ENCODE measurements at places on chromosomes 16 and 17.
A peak's percentile ranks its signal among the peaks of the same experiment; 100 is the strongest.

DNA sequence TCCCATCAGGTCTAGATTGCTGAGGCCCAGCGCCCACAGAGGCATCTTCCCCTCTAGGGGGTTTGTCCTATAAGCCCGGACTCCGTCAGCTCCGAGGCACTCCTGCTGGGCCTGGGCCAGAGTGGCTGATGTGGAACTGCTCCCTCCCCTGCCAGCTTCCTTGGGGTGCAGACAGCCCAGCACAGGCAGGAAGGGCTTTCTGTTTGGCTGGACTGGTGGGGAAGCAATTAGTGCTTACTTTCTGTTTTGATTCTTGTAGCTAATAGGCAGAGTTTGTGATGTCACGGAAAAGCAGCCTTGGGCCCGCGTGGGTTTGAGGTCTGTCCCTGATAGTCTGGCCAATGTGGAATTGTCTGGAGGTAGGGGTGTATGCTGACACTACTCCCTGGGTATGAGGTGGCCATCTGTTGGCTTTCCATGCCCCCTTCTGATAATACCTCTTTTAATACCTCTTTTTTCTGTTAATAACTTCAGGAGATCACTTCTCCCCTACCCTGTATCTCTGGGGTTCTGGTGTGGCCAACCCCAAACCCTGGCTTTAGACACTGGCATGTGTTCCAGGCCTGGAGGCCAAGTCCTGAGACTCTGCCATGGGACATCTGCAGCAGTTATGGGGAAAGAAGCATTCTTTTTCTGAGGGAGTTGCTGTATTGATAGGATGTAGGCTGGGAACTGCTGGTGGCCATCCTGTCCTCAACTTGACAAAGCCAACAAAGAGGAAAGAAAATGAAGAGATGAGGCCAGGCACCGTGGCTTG lies 190.9 kb downstream of the RAB11FIP4 start:
- no peak for DNase-seq

GRCh38 chr17:75084039-75084660 lies 3.6 kb upstream of the SLC16A5 start:
- no peak for DNase-seq

DNA sequence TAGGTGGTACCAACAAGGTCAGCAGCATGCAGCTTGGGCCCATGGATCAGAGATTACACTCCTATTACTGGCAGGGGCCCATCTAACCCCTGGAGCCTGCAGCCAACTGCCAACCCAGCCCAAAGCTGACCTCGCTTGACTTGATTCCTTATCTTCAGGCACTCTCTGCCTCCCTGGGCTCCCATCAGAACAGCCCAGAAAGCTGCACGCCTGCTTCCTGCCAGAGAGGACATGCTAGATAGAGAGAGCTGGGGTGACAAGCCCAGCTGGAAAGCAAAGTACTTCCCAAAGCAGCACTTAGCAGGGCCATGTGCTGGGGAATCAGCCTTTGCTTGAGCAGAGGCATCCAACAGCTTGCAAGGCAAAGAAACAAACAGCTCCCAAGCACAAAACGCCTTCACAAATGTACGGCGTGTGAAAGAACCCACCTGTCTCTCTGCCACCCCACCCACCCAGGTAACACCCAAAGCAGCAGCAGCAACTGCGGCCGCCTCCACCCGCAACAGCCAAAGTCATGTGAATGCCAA lies 74.2 kb upstream of the NLK start:
- no peak for DNase-seq

- peak; percentile 55 for DNase-seq
Measured at GRCh38 chr16:30953511-30954124, 3.9 kb upstream of the SETD1A start.

- no peak for DNase-seq
Measured at GRCh38 chr17:2816688-2817087, 20.4 kb downstream of the RAP1GAP2 start.

DNA sequence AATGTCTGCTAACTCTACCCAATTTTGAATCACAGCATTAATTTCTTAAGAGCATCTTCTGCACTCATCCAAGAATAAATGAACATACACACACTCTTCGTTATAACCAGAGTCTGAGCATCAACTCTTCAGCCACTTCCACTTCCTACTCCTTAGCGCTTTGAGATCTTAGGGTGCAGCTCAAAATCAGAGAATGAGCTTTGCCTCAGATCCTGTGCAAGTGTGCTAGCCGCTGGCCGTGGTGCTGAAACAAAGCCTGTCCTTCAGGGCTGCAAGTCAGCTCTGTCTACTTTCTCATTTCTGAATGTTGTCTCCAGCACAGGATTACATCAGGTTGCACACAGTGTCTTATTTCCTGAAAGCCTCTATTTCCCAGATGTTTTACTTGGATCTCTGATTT lies 165.4 kb downstream of the AIPL1 start:
- no peak for DNase-seq
